ENCODE measurements at places on chromosomes 11 and 22.

DNA sequence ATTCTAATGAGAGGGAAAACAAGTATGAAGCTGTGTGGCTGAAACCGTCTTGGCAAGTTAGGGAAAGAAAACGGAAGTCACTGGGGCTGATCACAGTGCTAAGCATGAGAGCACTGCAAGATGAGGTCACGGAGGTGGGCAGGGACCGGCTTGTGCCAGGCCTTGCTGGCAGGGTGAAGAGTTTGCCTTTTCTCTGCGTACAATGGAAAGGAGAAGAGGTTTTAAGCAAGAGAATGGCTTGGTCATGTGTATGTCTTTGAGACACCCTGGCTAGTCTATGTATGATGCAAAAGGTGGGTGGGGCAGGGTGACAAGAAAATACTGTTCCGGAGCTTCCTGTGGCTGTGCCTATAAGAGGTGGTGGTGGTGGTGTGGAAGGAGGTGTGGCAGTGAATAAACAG lies 567.9 kb downstream of the NTM start:
- DNase-seq: no peak

- DNase-seq: no peak
Measured at GRCh38 chr22:38077595-38077994, 6.4 kb downstream of the SLC16A8 start.

GRCh38 chr11:86128914-86129313 lies 60.0 kb upstream of the PICALM start:
- no peak for DNase-seq

- no peak for DNase-seq
Measured at GRCh38 chr11:131670876-131671275, 300.5 kb downstream of the NTM start.

GRCh38 chr22:49241174-49241851 lies 586.4 kb downstream of the BRD1 start:
- DNase-seq: no peak

- DNase-seq: no peak
Measured at GRCh38 chr11:10623797-10624761, 55.6 kb upstream of the LYVE1 start.

GRCh38 chr11:117950301-117950700 lies 21.1 kb upstream of the TMPRSS13 start:
- DNase-seq: peak; percentile 3

DNA sequence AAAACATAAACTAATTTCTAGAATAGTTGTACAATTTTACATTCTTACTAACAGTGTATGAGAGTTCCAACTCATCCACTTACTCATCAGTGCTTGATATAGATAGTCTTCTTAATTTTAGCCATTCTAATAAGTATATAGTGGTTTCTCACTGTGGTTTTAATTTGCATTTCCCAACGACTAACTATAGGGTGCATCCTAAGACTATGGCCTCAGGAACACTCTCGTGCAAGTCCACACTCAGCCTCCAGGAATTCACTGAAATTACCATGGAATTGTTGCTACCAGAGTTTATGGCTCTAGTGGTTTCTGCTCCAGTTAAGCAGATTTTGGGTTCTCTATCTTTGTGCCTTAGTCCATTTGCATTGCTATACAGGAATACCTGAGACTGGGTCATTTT lies 60.1 kb upstream of the GUCY1A2 start:
- peak; percentile 9 for DNase-seq

DNA sequence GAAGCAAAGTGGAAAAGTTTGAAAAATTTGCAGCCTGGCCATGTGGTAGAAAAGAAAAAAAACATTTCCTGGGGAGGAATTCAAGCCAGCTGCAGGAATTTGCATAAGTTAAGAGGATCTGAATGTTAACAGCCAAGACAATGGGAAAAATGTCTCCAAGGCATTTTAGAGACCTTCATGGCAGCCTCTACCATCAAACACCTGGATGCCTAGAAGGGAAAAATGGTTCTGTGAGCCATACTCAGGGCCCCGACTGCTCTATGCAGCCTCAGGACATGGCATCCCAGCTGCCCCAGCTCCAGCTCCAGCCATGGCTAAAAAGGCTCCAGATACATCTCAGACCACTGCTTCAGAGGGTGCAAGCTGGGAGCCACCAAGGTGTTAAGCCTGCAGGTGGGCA lies 149.1 kb upstream of the SOX6 start:
- DNase-seq: no peak

DNA sequence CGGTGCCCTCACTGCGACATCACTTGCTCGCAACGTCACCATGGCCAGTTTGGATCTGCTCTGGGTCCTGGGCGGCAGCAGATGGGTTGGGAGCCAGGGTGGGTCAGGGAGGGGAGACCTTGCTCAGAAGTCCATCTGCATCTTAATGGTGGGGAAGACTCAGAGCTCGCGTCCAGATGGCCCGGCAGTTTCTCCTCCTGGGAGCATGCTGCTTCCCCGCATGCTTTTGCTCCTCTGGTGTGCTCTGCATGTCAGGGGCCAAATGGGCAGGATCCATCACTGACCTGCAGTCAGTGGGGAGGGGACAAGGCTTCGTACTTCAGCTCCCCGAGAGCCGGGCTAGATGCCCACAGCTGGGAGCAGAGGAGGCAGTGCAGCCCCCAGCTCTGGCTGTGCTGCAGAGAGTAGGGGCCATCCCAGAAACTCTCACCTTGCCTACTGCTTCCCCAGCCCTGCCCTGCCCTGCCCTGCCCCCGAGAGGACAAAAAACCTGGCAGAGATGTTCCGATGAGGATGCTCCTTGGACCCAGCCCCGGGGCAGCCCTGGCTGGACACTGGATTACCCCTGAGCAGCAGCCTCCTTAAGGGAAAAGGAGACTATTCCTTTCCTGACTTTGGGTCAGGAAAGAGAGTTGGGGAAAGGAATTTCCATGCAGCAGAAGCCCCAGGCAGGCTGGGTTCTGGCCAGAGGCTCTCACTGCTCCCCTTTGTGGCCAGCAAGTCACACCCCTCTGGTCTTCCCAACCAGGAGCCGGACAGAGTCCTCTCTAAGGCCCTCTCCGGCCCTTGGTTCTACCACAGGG lies 149.9 kb downstream of the PKNOX2 start:
- no peak for DNase-seq

DNA sequence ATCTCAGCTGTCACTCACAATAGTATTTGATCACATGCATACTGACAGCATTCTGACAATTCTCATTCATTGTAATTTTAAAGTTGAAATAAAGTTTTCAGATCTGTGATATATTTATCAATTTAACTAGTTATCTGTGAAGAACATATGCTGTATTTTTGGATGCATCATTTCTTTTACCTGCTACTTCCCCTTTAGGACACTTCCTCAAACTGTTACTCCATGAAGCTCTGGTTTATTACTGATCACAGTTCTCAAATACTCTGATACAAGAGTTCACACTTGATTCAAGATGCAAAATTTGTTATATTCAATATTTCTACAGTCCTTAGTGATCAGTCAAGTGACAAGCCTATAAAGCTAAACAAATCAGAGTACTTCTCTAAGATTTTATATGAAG lies 1655.2 kb downstream of the LRRC4C start:
- no peak for DNase-seq

- DNase-seq: no peak
Measured at GRCh38 chr22:45892681-45893461, 84.1 kb downstream of the WNT7B start.

DNA sequence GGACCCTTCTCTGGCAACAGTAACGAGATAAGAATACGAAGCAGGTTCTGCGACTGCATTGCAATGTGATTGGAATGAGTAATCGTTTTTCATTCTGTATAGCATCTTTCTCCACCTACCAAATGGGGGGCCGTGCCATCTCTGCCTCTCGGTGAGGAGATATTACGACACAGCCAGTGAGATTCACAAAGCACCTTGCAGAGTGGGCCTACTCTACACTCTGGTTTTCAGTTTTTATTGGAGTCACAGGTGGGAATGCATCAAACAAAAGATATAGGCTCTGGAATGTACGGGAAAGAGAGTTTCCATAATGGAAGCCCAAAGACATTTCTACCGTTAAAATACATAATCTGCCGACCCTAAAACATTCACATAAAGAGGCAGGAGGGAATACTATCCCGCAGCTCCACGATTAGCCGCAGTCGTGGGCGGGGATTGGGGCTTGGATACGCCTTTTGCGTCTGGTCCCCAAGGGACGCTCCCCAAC lies 423 bp upstream of the RTN3 start:
- DNase-seq: no peak

DNA sequence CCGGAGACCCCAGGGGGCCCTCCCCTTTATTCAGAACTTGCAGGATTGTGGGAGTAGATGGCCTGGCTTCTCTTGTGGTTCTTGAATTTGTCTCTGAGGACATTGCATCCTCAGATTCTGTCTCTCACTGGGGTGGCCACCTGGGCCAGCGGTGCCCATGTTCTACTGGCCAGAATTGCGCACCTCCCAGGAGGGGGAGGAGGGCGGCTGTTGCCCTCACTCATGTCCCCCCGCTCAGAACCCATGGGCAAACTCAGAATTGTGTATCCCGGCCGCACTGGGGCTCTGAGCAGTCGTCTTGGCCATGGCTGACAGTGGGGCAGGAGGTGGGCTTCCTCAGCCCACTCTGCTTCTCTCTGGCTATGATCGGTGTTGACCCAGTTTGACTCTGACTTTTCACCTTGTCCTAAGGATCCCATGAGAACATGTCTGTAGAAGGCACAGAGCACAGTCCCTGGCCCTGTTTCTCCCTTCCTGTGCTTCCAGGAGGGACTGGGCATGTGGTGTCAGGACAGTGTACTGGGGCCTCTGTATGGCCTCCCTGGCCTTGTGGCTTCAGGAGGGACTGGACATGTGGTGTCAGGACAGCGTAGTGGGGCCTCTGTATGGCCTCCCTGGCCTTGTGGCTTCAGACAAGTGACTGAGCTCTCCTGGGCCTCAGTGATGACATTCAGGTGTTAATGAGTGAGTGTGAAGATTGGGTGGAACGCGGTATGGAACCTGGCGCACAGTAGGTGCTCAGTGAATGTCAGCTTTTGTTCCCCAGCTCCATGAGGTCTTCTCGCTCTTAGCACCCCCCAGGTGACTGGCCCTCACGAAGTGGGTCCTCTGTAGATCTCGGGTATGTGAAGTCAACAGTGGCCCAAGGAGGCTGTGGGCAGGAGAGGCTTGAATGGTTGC lies 99.3 kb downstream of the TBC1D22A start:
- DNase-seq: no peak

GRCh38 chr11:128802358-128802981 lies 64.6 kb downstream of the KCNJ1 start:
- no peak for DNase-seq

DNA sequence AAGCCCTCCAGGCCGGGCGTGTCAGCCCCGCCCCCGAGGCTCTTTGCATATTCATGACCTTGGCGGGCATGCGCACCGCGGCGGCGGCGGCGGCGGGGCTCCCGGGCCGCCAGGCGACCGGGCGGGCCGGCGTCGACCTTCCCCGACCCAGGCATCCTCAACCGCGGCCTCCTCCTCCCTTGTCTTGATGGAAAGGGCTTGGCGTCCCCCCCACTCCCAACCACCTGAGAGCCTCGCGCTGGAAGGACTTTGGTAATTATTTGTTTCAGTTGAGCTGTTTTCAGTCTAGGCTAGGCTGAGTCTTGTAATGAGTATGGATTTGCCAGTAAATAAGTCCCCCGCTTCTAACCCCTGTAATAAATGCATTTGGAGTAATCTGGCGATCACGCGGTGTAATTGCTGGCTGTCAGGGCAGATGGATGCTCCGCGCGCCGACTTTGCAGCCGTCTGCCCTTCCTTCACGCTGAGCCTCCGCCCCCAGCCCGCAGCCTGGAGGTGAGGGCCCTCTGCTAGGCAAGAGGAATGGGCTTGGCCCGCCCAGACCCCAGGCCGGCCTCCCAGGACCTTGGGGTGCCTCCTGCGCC lies 25.2 kb downstream of the FLRT1 start:
- DNase-seq: peak; percentile 69

DNA sequence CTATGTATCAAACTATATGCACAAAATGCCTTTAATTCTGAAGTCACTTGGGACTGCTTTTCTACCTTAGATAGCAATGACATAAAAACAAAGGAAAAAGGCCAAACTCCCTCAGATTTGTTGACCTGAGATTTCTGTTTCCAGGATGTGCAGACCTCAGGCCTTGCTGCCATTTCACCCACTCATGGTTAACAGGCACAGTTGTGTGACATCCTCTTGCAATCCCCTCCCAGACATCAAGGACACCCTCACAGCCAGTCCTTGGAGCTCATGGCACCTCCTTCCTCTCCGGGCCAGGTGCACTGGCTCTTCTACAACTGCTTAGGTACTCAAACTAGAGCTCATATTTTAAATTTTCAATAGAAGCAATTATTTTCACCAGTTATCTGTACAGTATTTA lies 37.3 kb downstream of the SERPIND1 start:
- no peak for DNase-seq

- DNase-seq: no peak
Measured at GRCh38 chr11:60378354-60378753, at the start of gene MS4A7. TSS of gene MS4A7 (plus strand) at chr11:60378532. CDS start at chr11:60383142, 4,610 bp downstream.

- peak; percentile 50 for DNase-seq
Measured at GRCh38 chr11:12961615-12962014, 47.5 kb upstream of the RASSF10 start.

GRCh38 chr11:20090654-20091374 lies 69.5 kb downstream of the DBX1 start:
- no peak for DNase-seq

DNA sequence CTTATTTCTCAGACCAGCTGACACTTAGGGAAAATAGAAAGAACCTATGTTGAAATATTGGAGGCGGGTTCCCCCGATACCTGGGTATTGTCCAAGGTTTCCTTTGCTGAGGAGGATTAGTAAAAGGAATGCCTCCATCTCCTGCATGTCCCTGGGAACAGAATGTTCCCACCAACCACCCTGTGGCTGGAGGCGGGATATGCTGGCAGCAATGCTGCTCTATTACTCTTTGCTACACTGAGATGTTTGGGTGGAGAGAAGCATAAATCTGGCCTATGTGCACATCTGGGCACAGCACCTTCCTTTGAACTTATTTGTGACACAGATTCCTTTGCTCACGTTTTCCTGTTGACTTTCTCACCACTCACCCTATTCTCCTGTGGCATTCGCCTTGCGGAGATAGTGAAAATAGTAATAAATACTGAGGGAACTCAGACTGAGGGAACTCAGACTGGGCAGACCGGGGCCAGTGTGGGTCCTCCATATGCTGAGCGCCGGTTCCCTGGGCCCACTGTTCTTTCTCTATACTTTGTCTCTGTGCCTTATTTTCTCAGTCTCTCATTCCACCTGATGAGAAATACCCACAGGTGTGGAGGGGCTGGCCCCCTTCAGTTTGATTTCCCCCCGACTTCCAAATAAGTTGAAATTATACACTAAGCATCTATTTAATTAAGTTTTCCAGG lies 32.1 kb downstream of the IGLL1 start:
- no peak for DNase-seq

GRCh38 chr11:3635641-3636375 lies 6.0 kb downstream of the ART5 start:
- DNase-seq: no peak

- peak; percentile 85 for DNase-seq
Measured at GRCh38 chr11:123577081-123577598, 77.3 kb downstream of the SCN3B start.
